ENCODE measurements at places on chromosomes 11 and 22.

- no peak for DNase-seq
Measured at GRCh38 chr11:45926536-45927331, 4.3 kb downstream of the LARGE2 start.

GRCh38 chr22:32904044-32904443 lies 102.5 kb downstream of the TIMP3 start:
- no peak for DNase-seq

DNA sequence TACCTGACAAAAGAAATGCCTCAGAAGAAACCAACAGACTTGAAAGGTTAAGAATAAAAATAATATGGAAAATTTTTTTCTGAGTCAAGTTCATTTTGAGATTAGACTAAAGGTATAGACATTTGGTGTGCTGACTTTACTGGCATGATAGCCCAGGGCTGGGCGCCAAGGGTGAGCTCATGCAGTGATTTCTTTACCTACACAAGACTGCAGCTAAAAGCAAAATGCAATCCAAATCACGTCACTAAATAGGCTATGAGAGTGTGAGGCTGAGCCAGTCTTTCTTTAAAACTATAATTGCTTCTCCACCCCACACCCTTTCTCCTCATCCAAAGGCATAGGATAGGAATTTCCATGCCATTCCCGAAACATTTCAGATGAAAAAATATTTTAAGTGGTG lies 196.5 kb downstream of the FAM76B start:
- DNase-seq = no peak

DNA sequence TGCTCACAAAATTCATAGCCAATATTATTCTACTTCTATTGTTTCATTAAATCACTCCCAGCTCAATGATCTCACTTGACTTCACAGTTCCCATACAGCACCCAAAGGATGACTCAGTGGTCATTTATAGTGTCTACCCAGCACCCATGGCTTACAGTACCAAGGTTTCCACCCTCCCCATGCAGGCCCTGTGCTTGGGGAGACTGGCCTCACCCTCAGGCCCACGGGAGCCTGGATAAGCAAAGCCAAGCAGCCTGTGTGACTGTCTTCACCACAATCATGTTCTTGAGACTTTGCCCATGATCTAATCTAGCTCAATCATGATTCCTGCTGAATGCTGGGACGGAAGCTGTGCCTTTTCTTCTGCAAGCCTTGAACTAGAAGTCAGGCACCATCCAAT lies 97.6 kb downstream of the SLC36A4 start:
- no peak for DNase-seq

GRCh38 chr11:63999349-64000025 lies 13.2 kb downstream of the OTUB1 start:
- DNase-seq = no peak

GRCh38 chr22:49657275-49657973 lies 170.2 kb downstream of the BRD1 start:
- DNase-seq = no peak

DNA sequence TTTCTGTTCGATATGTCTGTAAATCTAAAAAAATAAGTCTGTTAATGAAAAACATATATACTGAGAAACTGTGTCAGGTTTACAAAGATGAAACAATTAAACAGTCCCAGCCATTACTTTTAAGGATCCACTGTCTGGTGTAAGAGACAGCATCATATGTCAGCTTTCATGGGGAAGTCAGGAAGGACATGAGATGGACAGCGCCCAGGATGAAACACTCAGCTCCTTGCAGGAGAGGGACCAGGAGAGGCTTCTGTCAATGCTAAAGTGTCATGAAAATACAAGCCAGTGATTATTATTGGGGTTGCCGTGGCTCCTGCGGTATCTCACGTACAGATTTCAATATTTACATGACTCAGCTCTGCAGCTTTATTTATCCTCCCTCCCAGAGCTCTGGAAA lies 1524.6 kb downstream of the TBC1D22A start:
- no peak for DNase-seq

- no peak for DNase-seq
Measured at GRCh38 chr11:1574238-1574932, 2.3 kb upstream of the DUSP8 start.

DNA sequence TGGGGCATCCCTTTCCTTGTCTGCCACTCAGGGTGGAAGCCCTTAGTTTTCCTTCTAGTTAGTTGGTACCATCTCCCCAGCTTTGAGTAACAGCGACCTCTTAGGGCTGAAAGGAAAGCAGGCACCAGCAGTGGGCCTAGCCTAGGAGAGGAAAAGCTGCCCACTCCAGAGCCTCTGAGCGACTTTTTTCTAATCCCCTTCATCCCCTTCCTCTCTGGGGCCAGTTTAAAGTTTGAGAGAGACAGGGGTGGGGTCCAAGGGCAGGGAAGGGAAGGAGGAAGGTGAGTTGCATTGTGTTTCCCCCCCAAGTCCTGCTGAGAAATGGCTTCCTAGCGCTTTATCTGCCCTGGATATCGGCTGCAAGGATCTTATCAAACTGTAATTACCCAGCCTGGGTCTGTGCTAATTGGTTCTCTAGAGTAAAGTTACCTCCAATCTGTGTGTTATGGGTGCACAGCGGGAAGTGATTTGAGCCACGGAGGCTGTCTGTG lies 573.9 kb upstream of the CADM1 start:
- no peak for DNase-seq

- no peak for DNase-seq
Measured at GRCh38 chr11:87137711-87138110, 100.0 kb downstream of the TMEM135 start.

DNA sequence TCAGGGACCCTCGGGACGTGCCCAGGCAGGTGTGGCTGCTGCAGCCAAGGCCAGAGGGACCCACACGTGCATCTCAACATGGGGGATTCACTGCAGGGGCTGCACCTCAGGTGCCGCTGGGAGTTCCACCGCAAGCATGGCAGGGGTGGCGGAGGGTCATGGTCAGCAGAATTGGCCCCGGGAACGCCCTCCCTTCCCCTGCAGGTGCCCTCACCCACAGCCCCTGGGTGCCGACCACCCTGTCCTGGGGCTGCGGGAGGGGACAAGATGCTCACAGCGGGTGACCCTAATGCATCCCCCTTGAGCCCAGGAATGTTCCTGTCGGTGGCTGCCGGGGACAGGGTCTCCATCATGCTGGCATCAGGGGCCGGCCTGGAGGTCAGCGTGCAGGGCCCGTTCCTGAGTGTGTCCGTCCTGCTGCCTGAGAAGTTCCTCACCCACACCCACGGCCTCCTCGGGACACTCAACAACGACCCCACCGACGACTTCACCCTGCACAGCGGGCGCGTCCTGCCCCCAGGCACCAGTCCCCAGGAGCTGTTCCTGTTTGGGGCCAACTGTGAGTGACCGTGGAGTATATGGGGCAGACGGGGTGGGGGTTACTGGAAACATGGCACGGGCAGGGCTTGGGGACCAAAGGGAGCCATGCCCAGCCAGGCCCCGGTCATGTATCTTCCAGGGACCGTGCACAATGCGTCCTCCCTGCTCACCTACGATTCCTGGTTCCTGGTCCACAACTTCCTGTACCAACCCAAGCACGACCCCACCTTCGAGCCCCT lies 5.8 kb downstream of the SUSD2 start:
- DNase-seq = no peak

DNA sequence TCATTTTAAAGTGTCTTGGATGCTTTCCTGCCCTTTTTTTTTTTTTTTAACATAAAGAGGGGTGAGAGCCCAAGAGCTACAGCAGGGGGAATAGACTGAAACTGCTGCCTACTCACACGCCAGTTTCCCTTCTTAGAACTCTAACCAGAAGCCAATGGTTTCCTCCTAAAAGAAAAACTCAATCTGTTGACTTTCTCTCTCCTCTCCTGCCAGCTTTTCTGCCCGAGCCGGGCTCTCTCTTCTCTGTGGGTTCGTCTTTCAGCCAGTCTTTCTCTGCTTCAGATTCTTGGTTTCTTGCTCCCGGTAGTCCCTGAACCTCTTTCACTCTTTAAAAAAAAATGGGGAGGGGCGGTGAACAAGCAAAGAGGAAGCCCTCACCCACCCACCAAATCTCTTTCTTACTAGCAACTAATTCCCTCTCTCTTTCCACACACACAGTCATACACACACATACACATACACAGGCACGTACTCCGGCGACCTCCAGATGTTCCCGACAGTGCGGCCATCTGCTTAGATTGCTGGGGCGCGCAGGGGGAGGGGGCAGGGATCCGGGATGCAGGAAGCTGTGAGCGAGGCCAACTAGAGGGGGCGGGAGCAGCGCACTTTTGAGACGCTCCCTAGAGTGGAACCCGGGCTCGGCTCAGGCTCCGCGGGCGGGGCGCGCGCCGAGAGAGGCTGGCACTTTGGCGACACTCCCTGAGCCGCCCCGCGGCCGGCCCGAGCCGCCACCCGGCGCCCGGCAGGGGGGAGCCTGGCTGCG lies 444 bp upstream of the TSKU start:
- peak; percentile 54 for DNase-seq

DNA sequence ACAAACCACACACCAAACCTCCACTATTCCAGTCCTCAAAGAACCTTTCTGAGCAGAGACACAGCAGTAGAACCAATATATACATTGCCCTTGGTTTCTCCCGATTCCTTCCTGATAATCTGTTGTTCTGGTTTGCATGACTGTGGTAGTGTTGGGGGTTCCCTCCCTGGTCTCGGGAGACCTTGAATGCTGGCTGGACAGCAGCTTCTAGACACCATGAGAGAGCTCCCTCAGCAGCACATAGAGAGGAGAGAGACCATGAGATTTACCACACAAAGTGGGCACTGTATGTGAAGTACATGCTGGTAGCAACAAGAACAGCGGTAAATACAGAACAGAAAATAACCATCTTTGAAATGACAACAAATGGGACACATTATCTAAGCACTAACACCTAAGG lies 2.6 kb downstream of the C11orf91 start:
- no peak for DNase-seq

DNA sequence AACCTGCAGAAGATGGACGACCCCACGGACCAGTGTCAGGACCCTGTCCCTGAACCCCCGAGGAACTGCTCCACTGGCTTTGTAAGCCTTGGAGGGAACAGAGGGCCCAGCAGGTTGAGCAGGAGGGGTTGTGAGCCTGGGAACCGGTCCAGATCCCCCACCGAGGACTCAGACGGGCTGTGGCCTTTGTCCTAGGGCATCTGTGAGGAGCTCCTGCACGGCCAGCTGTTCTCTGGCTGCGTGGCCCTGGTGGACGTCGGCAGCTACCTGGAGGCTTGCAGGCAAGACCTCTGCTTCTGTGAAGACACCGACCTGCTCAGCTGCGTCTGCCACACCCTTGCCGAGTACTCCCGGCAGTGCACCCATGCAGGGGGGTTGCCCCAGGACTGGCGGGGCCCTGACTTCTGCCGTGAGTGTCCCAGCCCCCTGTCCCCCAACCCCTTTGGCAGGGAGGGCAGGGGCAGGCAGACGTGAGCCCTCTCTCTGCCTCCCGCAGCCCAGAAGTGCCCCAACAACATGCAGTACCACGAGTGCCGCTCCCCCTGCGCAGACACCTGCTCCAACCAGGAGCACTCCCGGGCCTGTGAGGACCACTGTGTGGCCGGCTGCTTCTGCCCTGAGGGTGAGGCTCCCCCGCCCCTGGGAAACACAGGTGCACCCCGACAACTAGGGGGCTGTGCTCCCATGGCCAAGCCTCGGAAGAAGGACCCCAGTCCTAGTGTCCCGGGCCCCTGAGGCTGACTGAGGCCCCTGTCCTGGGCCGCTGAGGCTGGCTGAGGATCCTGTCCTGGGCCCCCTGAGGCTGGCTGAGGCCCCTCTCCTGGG lies 6.4 kb downstream of the MUC5AC start:
- no peak for DNase-seq

DNA sequence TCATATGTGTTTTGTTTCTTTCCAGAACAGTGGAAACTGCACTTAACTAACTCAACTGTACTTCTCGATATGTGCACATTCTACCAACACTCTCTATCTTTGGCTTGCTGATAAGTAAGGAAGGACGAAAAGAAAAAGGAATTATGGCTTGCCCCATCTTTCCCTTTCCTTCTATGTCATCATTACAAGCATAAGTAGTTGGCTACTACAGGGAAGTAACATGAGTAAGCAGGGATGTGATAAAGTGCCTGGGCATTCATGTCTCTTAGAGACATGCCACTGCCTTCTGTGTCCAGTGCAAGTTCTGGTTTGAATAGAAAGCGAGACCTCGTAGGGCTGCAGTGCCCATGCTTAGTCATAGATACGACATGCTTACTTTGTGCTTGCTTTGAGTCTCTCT lies 342.5 kb downstream of the ETS1 start:
- DNase-seq = no peak

DNA sequence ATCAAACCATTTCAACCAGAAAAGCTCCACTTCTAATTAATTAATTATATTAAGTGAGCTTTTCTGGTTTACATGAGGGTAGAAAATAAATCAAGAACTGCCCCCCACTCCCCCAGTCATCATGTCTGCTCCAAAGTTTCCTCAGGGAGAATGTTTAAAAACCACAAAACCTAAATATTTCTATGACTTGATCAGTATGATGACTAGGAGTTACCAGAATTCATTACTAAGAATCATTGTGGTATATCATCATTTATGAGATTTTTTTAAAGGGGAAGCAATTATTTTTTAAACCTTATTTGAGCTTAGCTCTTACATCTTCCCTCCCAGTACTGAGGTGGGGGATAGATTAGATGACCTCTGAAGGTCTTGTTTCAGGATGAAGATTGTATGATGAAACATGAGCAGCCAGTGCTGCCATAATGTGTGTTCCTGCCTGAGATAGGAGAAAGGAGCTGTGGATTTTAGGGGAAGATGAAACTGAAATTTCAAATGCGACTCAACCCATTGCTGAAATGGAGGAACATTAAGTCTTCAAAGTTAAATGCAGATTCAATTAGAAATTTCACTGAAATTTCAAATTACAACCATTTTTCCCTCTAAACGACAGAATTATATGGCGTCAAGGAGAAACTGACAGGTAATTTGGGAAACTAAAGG lies 401.3 kb upstream of the CADM1 start:
- DNase-seq = no peak

GRCh38 chr22:24200619-24201212 lies 19.4 kb downstream of the SUSD2 start:
- no peak for DNase-seq

GRCh38 chr11:96303064-96303463 lies 39.9 kb downstream of the MAML2 start:
- no peak for DNase-seq

GRCh38 chr22:40175611-40176244 lies 2.0 kb upstream of the TNRC6B start:
- DNase-seq = peak; percentile 21

- DNase-seq = no peak
Measured at GRCh38 chr22:17138513-17138912, 17.4 kb upstream of the TMEM121B start.

DNA sequence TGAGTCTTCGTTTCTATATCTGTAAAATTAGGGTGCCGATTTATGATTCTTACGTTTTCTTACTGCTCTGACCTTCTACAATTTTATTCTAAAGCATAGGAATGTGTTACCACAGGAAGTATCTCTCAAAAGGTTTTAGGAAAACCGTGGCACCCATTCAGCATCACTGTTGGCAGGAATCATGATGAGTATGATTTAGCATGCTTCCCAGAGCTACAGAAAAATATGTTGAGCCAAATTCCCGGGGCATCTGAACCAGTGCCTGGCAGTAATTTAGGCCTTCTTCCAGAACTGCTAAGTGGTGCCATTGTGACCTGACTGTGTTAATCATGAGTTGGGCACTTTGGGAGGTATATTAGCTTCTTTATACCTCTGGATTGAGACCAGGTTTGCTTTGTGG lies 605.0 kb upstream of the RAG2 start:
- DNase-seq = no peak

- no peak for DNase-seq
Measured at GRCh38 chr11:128968916-128969315, 26.2 kb upstream of the TP53AIP1 start.
